Peyer's patch (tissue), 4 donors: ENCODE measurements at places on chromosomes 5 and 9. TPM values are rescaled to one million over a fixed set of nuclear protein-coding genes. Genes with fewer than 3 reads are reported as not detected.

DNA sequence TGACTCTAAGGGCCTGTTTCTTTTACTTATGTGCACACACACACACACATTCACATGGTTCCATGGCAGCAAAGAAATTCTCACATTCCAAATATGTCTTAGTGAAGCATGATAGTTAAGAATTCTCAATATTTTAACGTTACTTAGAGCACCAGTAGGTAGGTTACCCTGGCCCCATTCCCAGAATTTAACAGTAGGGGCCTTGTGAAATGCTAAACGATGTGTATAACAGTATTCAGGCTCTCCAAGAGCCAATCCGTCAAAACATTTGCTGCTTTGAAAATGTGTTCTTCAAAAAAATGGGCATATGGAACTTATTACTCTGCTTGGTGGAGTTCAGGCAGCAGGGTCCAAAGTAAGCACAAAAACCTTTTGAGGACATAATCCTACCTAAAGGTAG, 93.7 kb upstream of the DAB2 start:
- DNase-seq: no peak

- DNase-seq: no peak
These were observed 72.3 kb downstream of the GNA14 start for GRCh38 chr9:77575785-77576184.

GRCh38 chr9:27368316-27368985, 71.5 kb upstream of the EQTN start:
- no peak for DNase-seq

DNA sequence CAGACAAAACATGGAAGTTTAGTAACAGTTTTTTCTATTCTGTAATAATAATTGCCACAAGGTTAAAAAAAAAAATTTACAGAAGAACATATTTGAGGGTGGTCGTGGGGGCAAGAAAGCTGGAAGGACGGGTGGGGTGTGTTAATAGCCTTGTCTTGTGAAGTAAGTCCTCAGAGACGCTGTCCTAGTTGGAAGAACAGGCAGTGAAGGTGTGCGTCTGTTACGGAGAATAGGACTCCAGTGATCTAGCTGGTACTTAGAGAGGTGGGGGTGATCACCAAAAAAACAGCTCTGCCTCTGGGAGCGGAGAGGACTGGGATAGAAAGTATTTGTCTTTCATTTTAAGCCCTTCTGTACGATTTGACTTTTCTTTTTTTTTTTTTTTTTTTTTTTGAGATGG, 17.7 kb downstream of the ABL1 start:
- no peak for DNase-seq

GRCh38 chr5:112087222-112087621, 330.2 kb upstream of the NREP start:
- no peak for DNase-seq

DNA sequence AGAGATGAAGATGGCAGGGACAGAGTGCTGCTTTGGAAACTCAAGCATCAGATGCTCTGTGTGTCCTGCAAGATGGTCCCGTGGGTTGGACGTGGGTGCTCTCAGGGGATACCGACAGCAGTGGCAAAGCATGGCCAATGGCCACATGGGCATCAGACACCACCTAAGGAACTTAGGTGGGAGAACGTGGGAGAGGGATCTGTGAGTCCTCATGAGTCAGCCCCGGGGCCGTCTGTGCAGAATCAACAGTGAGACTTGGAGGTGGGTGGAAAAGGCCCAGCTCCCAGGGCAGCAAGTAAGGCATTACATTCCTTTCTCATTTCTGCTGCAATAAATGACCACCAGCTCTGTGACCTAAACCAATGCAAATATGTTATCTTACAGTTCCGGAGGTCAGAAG, 77.0 kb downstream of the RAD23B start:
- no peak for DNase-seq

DNA sequence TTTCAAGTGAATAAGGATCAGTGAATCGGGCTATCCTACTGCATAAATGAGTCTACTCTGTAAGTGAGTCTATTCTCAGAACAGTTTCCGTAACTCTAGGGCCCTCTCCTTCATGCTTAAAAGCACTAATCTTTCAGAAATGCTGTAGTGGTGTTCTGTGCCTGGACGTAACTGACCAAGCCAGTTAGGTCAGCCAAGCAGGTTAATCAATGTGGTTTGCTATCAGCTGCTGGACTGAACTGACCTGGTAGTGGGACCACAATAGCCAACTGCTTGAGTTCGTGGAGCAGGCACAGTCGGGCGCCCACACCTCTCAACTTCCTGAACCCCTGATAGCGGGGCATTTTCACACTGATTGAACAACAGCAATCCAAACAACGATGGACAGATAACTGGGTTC, 6.8 kb downstream of the SLC1A3 start:
- DNase-seq: no peak

GRCh38 chr5:138489683-138490061, 24.4 kb downstream of the EGR1 start:
- DNase-seq: no peak

- DNase-seq: no peak
These were observed 89.8 kb downstream of the PSAT1 start for GRCh38 chr9:78386773-78387172.

GRCh38 chr5:91189480-91190313, 193.4 kb downstream of the ARRDC3 start:
- DNase-seq: no peak

DNA sequence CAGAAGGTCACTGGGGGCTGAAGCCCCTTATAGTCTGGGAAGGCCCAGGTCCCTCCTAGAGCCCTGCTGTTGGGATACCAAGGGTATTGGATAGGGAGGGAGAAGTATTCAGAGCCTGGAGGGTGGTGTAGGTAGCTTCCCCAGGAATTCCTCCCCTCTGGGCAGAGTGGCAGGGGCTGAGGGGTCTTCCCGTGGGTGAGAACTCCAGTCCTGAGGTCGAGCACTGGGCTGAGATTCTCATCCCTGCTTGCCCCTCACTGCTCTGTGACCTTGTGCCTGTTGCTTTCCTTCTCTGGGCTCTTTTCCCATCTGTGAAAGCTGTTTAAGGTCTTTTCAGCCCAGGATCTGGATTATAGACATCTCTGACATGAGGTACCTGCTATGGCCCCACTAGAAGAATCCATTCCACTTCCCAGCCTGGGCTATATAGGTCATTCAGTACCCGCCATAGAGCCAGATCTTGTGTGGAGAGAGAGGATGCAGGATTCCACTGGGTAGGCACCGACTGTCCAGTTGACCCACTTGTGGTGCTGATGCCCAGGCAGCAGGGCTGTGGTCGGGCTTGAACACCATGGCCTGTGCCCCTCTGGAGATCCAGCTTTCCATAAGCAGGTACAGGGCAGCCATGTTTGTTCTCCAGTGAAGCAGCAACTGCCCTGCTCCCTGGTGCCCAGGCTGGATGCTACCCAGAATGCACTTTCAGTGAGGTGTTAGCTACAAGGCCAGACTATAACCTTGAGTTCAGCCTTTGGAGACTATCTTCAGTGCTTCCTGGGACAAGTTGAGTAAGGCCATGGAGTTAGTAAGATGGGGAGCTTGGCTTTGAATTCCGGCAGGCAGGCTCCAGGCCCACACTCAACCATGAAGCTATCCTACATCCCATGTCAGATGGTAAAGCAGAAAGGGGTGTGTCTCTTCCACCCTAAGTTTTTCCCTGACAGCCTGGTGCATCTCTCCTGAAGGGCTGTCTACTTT, 60.1 kb downstream of the AMBP start:
- peak; percentile 18 for DNase-seq

- DNase-seq: no peak
These were observed 18.5 kb downstream of the OSTF1 start for GRCh38 chr9:75106857-75107256.

DNA sequence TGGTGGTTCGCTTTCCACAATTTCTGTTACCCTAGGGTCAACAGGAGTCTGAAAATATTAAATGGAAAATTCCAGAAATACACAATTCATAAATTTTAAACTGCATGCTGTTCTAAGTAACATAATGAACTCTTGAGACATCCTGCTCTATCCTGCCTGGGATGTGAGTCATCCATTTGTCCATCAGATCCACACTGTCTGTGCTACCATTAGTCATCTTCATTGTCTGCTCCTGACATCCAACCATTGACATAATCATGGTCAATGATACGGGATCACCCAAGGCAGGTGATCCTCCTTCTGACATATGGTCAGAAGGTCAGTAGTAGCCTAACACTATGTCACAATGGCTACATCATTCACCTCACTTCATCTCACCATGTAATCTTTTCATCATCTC, 276.7 kb upstream of the KIF2A start:
- no peak for DNase-seq

DNA sequence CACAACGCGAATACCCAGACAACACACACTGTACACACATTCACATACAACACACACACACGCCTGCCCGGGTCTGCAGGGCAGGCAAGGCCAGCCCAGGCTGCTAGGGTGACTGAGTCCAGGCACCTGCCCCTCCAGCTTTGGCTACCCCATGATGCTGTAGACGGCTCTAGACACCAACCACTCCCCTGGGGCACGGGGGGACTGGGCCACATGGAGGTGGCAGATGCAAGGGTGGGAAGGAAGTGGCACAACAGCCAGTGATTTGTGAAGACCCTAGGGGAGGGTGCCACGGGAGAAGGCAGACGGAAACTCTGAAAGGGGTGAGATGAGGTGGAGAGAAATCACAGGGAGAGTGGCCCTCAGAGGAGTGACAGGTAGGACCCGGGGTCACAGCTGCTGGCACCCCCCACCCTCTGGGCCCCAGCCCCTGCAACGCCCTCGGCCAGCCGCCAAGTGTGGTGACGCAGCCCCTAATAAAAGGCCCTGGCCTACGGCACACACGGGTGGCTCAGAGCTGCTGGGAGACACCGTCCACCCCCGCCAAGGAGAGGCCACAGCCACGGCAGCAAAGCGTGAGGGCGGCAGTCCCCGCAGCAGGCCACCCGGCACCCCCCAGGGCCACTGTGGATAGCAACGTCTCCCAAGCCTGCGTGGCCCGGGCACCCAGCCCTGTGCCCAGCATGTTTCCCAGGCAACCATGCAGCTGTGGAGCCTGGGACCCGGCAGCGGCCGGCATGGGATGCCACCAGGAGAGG, 6.6 kb upstream of the CCDC187 start:
- DNase-seq: no peak

GRCh38 chr9:120932086-120932823, 5.7 kb upstream of the TRAF1 start:
- DNase-seq: no peak

DNA sequence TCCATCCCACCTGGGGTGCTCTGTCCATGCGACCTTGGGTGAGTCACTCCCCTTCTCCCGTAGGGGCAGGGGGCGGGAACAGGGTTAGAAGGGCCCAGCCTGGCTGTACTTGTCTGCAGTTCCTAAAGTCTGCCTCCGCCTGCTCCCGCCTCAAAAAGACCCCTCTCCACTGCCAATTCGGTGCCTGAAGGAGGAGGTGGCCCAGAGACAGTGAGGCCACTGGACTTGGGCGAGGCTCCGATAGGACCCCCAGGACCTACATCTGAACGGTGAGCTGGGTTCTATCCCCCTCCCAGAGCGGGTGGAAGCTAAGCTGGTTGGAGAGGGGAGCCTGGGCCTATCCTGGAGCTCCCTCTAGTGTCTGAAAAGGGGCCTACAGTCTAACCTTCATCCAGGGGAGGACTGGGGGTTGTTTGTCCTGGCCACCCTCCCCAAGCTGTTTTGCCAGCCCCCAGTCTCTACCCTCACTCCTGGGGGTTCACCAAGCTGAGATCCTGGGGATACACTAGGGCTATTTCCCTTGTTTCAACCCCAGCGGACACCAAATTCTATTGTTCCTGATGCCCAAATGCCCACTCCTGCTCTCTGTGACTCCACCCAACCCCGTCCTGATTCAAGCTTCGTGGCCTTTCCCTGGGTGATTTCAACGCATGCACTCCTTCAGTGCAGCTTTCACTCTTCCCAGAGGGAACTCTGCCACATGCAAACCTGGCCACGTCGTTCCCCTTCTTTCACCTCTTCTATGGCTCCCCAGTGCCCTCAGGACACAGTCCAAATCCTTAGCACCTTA, 6.1 kb upstream of the CRB2 start:
- peak; percentile 78 for DNase-seq

GRCh38 chr9:93365427-93366118, 85.9 kb upstream of the FAM120A start:
- no peak for DNase-seq

The CTSV gene
- total RNA-seq: 1.9 TPM

The SPATA31D4 gene
- not detected for total RNA-seq

The ZNG1C gene
- 46.4 TPM for total RNA-seq

The HDAC3 gene
- 31.2 TPM for total RNA-seq

The PCDHGA12 gene
- total RNA-seq: 6.8 TPM

The GALNT12 gene
- total RNA-seq: 73.7 TPM

The GPX3 gene
- total RNA-seq: 292 TPM

The C5orf52 gene
- not detected for total RNA-seq
